AML-193 (cell line): ENCODE measurements at places on chromosomes 16 and 17.

DNA sequence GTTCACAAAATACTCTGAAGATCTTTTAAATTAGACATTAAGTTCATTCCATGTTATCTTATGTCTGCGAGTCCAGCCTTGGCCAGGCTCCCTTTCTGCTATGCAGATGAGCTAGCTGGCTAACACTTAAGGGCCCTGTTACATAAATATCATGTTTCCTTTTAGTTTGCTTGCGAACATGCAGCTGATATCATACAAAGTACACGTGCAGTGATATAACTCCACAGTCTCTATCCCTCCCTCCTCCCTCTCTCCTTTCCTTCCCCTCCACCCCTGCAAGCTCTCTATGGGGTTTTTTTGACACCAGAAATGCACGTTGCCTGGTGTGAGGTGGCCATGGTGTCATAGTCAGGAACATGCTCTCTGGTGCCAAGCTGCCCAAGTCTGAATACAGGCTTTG, 46.1 kb downstream of the ARHGAP17 start:
- no peak for DNase-seq

DNA sequence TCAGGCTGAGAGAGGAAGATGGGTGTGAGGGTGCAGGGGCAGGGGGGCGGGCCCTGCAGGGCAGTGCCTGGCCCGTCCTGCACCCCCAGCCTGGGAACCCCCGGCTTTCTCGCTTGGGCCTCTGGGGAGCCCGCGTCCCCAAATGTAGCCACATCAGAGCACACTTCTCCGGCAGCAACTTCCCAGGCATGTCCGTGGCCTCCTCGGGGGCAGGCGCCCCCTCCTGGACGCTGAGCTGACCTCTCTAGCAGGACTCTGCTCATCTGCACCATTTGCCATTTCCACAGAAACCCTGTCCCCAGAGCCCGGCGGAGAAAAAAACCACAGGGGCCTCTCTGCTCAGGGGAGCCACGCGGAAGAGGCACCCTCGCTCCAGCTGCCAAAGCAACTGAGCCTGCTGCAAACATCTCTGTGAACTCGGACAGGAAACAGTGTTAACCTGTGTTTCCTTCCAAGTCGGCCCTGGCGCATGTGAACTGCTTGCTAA, 63.4 kb downstream of the KLHDC4 start:
- no peak for DNase-seq

DNA sequence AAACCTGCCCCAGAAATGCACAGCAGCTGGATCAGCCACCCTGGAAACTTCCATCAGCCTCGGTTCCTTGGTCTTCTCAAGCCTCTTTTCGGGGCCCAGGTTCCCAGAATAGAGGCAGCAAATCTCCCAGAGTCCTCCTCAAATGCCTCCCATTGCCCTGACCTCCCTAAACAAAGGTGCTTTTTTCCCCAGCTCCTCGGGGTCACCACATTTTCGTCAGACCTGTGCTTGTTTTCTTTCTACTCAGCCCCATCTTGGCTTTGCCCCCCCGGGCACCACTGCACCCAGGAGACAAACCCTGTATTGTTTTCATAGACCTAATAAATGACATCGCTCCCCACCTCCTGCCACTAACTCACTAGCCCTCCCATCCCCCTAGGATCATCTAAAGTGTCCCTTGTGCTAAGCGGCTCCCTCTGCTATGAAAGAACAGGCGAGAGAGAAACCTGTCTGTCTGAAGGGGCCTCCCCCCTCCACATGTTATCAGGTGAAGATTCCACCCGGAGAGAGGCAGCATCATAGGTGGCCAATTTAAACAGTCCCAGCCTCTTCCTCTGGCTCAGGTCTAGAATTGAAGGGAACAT, 451.1 kb downstream of the SOX9 start:
- no peak for DNase-seq

DNA sequence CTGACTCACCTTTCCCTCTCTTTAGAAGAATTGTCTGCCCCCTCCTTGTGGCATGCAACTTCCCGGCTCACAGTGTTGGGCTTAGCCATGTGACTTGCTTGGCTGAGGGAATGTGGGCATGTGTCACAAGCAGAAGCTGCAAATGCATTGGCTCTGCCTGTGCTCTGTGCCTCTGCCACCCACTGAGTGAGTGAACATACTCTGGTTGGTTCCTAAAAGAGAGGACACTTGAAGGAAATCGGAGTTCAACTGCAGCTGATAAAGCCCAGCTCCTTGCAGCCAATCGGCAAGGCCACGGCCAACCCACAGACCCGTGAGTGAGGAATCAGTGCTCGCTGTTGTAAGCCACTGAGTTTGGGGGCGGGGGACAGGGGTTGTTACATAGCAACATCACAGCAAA, 10.9 kb upstream of the GINS2 start:
- no peak for DNase-seq

GRCh38 chr16:57888128-57888527, 82.8 kb downstream of the CNGB1 start:
- DNase-seq: no peak

GRCh38 chr17:329784-330420, 22.7 kb downstream of the RPH3AL start:
- no peak for DNase-seq

DNA sequence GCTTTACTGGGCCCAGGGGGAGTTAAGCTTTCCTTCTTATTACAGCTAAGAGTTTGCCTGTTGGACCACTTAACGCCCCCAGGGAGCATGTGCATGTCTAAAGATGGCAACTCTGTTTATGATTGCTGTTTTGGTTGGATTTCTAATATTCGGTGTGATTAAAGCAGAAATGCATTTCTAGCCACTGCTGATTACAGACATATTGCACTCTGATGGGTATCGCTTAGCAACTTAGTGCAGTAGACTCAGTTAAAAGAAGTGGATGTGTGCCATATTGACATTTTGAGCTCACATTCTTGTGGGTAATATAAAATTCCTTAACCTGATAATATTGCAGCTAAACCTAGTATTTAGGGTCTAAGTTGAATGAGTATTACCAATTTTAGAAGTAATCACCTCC, 4.2 kb downstream of the NF1 start:
- no peak for DNase-seq
